ENCODE measurements at places on chromosomes 3 and 15.

- no peak for DNase-seq
Measured at GRCh38 chr15:38824719-38825118, 260.1 kb upstream of the RASGRP1 start.

DNA sequence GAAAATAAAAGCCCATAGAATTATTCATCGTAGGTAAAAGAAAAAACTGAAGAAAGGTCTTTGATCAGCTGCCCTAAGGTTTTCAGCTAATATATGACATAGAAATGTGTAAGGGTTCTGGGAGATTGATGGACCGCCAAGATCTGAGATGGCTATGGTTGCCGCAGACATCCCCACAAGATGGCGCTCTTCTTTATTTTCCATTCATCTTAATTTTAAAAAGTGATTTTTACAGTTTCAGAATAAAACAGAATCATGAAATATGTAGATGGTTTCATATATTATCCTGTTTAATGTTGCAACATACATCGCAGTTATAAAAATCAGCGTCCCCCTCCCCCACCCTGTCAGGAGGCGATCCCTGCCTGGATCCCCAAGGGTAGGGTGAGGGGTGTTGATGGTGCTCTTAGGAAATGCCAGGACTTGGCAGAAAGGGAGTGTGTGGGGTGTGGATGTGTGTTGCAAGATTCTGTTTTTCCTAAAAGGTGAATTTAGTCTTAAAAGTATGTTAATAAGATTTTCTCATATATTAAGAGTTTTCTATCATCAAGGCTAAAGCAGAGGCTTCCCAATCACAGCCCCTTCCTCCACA is 68.8 kb downstream of the ANXA2 start:
- no peak for DNase-seq

GRCh38 chr3:141462176-141462859 is 24.5 kb upstream of the RASA2 start:
- no peak for DNase-seq

DNA sequence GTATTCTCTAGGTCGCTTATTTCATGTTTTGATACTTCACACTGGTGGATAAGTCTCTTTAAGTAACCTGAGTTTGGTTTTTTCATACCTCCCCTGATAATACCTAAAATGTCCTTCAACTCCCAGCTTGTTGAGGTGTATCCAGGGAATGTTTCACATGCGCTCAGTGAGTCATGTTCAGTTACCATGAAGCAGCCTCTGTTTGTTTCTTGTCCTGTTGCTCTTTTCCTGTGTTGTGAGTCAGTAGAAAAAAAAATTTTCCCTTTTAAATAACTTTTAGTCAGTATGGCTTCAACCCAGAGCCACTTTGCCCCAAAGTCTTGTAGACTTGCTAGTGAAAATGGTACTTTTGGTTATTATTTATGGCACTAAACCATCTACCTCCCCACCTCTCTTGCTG is 278.4 kb upstream of the ZPLD1 start:
- peak; percentile 89 for DNase-seq

GRCh38 chr15:52082197-52083036 is 30.2 kb downstream of the BCL2L10 start:
- DNase-seq, result peak; percentile 82

DNA sequence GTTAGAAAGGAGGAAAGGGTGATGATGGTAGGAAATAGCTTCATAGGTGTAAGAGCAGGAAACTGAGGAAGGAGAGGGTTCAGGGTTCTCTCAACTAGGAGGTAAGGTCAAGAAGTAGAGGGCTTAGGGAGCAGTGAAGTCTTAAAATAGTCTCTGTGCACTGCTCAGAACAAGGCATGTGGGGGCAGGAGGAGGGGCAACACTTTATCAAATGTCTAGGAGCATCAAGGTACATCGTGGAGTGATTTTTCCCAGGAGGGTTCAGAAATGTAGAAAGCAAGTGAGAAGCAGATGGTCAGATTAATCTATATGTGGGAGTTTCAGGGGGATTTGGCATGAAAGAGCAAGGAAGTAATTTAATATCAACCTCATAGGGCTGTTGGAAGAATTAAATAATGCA is 58.8 kb downstream of the TNIK start:
- DNase-seq, result no peak

DNA sequence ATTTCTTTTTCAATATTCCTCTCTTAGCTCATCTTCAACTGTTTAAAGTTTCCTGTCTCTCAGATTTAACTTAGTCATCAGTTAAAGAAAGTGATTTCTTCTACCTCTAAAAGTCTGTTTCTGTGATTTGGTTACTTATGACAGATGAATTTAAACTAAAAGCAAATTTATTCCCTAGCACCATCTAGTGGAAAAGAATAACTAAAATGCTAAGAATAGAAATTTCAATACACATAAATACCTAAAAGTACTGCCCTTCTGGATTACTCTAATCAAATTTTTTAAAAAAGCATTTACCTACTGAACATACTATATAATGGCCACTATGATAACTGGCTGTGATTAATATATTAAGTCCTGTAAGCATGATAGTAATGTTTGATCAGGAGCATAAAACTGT is 14.0 kb upstream of the ZCWPW2 start:
- no peak for DNase-seq

DNA sequence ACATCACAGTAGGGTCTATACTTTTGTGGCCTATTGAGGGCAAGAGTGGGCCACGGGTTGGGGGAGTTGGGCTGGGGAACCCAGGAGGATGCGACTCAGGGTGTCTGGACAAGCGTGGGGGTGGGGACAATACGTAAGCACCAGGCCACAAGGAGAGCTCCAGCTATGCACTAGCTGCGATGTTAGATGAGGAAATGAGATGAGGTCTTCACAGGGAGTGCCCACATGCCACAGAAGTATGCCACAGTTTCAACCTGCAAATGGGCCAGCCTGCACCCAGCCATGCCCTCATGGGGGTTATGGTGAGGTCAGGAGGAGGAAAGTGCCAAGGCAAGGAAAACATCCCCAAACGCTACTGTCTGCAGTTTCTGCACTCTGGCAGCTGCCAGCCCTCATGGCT is 30.5 kb downstream of the CACNA2D2 start:
- no peak for DNase-seq

DNA sequence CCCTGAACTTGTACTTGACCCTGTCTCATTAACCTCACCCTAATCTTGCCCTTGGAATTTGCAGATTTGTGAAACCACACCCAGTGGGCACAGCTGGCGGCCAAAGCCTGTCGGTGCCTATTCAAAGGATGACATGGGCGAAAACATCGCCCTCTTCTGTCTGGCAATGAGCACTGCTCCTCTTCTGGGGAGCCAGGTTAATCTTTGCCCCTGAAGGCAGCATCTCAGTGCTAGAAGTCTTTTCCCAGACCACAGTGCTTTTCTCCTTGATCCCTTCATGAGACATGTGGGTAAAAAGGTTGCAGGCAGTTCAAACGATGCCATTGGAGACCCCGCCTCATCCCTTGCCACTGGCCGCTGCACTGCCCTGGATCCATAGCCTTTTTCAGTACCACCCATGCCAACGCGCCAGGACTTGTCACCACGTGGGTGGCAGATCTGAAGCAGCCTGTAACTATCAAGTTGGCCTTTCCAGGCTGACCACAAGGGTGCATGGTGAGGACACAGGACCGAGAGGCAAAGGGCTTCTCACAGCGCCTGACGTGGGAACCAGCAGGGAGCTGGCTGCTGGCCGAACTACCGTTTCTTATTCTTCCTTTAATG is 6.5 kb upstream of the DNASE1L3 start:
- DNase-seq, result peak; percentile 51

DNA sequence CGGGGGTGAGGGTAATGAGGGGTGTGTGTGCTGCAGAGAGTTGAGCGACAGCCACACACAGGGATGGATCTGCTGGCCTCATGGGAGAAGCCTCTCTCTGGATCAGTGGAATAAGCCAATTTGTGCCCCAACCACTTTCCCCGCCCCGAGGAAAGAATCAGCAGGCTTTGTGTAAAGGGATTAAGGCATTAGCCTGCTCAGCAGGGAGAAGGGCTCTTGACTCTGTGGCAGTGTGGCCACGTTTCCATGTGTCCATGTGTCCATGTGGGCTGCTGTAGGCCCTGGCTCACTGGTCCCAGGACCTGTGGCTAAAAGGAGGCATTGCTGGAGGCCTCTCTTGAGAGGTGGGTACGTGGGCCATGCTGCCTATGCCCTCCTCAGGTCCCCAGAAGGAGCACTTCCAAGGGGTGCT is 104.7 kb downstream of the HMG20A start:
- DNase-seq, result no peak

GRCh38 chr3:194245975-194246561 is 105.1 kb downstream of the CPN2 start:
- DNase-seq, result no peak

- DNase-seq, result no peak
Measured at GRCh38 chr15:49215768-49216739, 46.0 kb downstream of the GALK2 start.

GRCh38 chr3:40264451-40264850 is 45.1 kb upstream of the EIF1B start:
- DNase-seq, result no peak

GRCh38 chr3:115141033-115141757 is 5.9 kb downstream of the ZBTB20 start:
- no peak for DNase-seq

DNA sequence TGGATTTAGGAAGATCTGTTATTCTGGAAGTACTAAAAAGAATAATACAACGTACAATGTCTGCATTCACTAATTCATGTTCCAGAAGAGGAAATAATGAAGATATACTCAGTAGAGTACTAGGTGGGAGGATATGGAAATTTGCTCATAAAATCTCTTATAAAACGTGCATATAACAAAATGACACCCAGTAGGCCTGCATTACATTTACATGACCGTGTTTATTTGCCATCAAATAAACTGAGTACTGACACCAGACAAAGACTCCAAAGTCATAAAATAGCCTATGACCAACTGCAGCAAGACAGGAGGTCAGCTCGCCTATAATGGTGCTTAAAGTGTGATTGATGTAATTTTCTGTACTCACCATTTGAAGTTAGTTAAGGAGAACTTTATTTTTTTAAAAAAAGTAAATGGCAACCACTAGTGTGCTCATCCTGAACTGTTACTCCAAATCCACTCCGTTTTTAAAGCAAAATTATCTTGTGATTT is 60.4 kb downstream of the DCUN1D1 start:
- no peak for DNase-seq

DNA sequence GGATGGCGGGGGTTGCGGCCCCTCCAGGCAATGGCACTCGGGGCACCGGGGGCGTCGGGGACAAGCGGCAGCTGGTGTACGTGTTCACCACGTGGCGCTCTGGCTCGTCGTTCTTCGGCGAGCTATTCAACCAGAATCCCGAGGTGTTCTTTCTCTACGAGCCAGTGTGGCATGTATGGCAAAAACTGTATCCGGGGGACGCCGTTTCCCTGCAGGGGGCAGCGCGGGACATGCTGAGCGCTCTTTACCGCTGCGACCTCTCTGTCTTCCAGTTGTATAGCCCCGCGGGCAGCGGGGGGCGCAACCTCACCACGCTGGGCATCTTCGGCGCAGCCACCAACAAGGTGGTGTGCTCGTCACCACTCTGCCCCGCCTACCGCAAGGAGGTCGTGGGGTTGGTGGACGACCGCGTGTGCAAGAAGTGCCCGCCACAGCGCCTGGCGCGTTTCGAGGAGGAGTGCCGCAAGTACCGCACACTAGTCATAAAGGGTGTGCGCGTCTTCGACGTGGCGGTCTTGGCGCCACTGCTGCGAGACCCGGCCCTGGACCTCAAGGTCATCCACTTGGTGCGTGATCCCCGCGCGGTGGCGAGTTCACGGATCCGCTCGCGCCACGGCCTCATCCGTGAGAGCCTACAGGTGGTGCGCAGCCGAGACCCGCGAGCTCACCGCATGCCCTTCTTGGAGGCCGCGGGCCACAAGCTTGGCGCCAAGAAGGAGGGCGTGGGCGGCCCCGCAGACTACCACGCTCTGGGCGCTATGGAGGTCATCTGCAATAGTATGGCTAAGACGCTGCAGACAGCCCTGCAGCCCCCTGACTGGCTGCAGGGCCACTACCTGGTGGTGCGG is 1.9 kb downstream of the CHST2 start:
- DNase-seq, result no peak

GRCh38 chr3:98763076-98763475 is at the start of gene ST3GAL6:
TSS of gene ST3GAL6 (plus strand) at chr3:98763340. CDS start at chr3:98768441, 5,101 bp downstream.
- DNase-seq, result no peak

- peak; percentile 61 for DNase-seq
Measured at GRCh38 chr15:67063689-67064606, 1.5 kb upstream of the SMAD3 start.

DNA sequence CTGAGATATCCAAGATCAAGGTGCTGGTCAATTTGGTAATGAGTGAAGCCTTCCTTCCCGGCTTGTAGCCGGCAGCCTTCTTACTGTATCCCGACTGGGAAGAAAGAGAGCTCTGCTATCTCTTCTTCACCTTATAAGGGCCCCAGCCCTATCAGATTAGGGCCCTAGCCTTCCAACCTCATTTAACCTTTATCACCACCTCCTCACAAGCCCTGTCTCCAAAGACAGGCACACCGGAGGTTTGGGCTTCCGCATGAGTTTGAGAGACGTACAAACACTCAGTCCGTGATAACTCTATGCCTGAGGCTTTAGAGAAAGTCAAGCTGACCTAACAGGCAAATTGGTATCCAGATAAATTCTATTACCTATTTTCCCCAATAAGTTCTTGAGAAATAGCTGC is 243.9 kb downstream of the OPA1 start:
- DNase-seq, result no peak

GRCh38 chr15:89785774-89786140 is 9.6 kb downstream of the MESP2 start:
- DNase-seq, result peak; percentile 39

GRCh38 chr15:80742081-80742480 is 37.1 kb upstream of the CEMIP start:
- DNase-seq, result no peak

DNA sequence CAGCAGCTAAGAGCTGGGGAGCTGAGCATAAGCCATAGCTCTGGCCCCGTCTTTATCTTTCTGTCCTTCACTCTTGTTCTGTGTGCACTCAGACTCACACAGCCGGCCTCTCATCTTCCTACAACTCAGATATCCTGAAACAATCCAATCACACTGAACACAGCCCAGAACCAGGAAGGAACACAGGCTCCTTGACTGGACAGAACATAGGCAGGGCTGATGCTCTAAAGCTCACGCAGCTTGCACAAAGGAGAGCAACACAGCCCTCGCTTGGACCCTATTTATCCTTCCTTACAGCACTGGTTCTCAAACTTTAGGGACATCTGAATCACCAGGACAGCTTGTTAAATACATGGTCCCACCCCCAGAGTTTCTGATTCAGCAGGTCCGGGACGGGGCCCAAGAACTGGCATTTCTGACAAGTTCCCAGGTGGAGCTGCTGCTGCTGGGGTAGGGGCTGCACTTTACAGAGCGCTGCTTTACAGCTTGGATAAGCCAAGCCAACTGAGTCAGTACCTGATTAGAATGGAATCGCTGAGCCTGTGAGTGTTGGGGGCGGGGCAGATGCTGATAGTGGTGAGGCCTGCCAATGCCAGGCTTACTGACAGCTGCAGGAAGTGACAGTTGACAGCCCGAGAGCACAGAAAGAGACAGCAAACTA is 65.1 kb downstream of the MRPL46 start:
- no peak for DNase-seq

- no peak for DNase-seq
Measured at GRCh38 chr15:35054380-35054779, 30.7 kb downstream of the NANOGP8 start.

- DNase-seq, result no peak
Measured at GRCh38 chr15:99508852-99509251, 56.9 kb upstream of the MEF2A start.

Measured in astrocyte (in vitro differentiated cells and primary cell).